ENCODE measurements at places on chromosomes 1 and 21.

DNA sequence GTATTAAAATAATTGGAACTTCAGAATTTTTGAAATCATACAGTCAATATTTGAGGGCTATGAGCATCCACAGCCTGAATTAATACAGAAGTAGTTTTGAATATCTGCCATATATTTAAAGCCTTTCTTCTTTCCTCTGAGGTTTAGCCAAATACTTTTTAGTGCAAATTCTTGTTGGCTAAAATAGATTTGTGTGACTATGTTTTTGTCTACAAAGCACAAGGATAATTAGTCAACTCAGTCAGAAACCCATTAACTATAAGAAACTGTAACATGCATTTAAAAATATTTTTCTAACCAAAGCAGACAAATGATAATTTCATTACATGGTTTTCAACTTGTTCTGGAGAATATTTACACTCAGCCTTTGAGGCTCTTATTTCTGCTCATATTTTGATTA is 232.1 kb downstream of the TPR start:
- no peak for DNase-seq
- H3K27me3 ChIP-seq: peaks cover 9% of the 10 kb centered on the region
- no peak overlapping the region for H3K4me3 ChIP-seq
- H3K27ac ChIP-seq: no peak overlapping the region
- no peaks in the 10 kb centered on the region for H3K36me3 ChIP-seq
- H3K4me1 ChIP-seq: no peaks in the 10 kb centered on the region

GRCh38 chr1:46537651-46538050 is 13.8 kb downstream of the KNCN start:
- H3K27ac ChIP-seq: no peak overlapping the region
- no peak for DNase-seq
- no peak overlapping the region for H3K4me3 ChIP-seq
- no peaks in the 10 kb centered on the region for H3K36me3 ChIP-seq

- peaks cover 10% of the 10 kb centered on the region for H3K36me3 ChIP-seq
- H3K27ac ChIP-seq: no peak overlapping the region
- no peak overlapping the region for H3K4me3 ChIP-seq
- H3K4me1 ChIP-seq: peaks cover 44% of the 10 kb centered on the region
- no peak for DNase-seq
Measured at GRCh38 chr1:88876573-88877365, 14.6 kb downstream of the GTF2B start.

- peaks cover 6% of the 10 kb centered on the region for H3K27me3 ChIP-seq
- DNase-seq: peak; percentile 38
Measured at GRCh38 chr21:35664683-35665082, 395.6 kb downstream of the SETD4 start.

GRCh38 chr21:17441370-17441769 is 71.5 kb upstream of the CXADR start:
- H3K4me3 ChIP-seq: no peak overlapping the region
- peaks cover 8% of the 10 kb centered on the region for H3K27me3 ChIP-seq
- no peak overlapping the region for H3K27ac ChIP-seq
- DNase-seq: no peak
- no peaks in the 10 kb centered on the region for H3K4me1 ChIP-seq

DNA sequence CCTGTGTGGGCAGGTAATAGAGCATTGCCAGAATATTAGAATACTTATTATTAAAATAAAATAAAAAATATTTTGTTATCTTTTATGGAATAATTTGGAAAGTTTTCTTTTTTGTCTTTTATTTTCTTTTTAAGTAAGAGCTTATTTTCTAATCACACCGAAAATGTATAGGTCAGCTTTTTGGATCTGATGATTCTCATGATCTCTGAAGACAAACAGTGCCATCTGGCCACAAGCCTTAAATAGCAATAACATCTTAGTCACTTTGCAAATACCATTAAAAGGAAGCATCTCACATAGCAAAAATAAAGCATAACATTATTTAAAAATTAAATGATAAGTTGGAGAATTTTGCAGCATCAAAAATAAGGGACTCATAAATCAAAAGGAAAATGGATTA is 213.8 kb downstream of the PLA2G4A start:
- H3K27ac ChIP-seq: no peak overlapping the region
- H3K4me1 ChIP-seq: no peaks in the 10 kb centered on the region
- no peaks in the 10 kb centered on the region for H3K36me3 ChIP-seq
- H3K4me3 ChIP-seq: no peak overlapping the region

DNA sequence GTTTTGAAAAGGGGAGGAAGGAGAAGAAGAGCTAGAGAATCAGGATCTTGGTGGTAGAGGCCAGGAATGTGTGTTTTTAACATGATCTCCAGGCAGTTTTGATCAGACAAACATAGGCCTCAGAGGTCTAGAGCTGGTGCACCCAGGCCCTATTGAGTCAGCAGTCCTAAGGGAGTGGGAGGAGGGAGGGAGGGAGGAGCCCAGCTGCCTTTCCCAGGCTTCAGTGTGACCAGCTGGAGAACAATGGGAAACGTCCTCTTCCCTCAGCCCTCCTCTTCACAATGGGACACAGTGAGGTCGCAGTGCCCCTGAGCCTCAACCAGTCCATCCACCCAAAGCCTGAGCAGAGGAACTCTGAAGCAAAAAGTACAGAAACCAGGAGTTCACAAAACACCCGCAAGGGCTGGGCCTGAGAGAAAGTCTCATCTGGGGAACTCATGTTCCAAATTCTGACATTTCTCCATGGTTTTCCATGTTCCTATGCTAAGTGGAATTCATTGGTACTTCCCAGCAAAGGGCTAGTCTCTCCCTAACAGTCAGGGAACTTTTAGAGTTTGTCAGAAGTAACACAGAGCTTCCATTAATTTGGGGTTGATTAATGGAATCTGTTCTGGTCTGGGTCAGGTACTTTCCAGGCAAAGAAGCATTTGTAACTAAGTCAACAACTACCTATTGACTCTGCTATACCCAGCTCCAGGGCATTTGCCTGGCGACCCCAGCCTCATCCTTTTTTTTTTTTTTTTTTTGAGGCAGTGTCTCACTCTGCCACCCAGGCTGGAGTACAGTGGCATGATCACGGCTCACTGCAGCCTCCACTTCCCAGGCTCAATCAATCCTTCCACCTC is 37.5 kb downstream of the ELAPOR1 start:
- no peaks in the 10 kb centered on the region for H3K36me3 ChIP-seq
- H3K4me1 ChIP-seq: no peaks in the 10 kb centered on the region
- H3K4me3 ChIP-seq: no peak overlapping the region
- no peak for DNase-seq
- no peaks in the 10 kb centered on the region for H3K27me3 ChIP-seq
- H3K27ac ChIP-seq: no peak overlapping the region

DNA sequence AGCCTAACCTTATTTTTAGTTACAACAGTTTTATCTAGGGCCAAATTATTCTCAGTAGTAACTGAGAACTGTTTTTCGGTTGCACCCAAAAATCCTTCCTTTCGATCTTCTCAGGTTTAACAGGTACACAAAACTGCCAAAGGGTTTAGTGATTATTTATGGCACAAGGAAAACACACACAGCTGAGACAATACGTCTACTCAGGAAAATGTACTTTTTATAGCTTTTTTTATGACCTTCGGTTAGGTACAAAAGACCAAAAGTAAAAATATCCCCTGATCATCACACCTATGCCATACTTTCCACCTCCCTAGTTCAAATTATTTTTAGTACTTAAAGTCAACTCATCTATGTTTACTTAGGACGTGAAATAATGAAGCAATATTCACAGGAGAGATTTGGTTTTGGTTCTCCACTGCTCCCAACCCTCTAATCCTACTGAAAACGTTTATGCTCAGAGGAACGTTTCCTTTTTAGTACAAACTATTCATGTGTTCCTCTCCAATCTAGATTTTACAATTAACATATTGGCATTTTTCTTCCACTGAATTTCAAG is 48.7 kb downstream of the TTLL7 start:
- H3K4me3 ChIP-seq: no peak overlapping the region
- H3K27me3 ChIP-seq: no peaks in the 10 kb centered on the region
- H3K4me1 ChIP-seq: no peaks in the 10 kb centered on the region
- DNase-seq: no peak
- H3K27ac ChIP-seq: no peak overlapping the region

- H3K4me3 ChIP-seq: no peak overlapping the region
- peaks cover 24% of the 10 kb centered on the region for H3K36me3 ChIP-seq
- no peaks in the 10 kb centered on the region for H3K4me1 ChIP-seq
Measured at GRCh38 chr1:167373986-167374385, 144.3 kb downstream of the CD247 start.

- H3K4me1 ChIP-seq: peaks cover 46% of the 10 kb centered on the region
- H3K27ac ChIP-seq: peak overlapping the region; percentile 42
- H3K27me3 ChIP-seq: no peaks in the 10 kb centered on the region
- no peak for DNase-seq
Measured at GRCh38 chr1:225870911-225871310, 11.3 kb downstream of the TMEM63A start.

- no peaks in the 10 kb centered on the region for H3K27me3 ChIP-seq
- DNase-seq: peak; percentile 67
- no peaks in the 10 kb centered on the region for H3K4me1 ChIP-seq
- no peaks in the 10 kb centered on the region for H3K36me3 ChIP-seq
- peak overlapping the region; percentile 16 for H3K4me3 ChIP-seq
Measured at GRCh38 chr21:44517175-44517899, 22.7 kb downstream of the KRTAP10-1 start.

- H3K27me3 ChIP-seq: no peaks in the 10 kb centered on the region
- H3K36me3 ChIP-seq: peaks cover 7% of the 10 kb centered on the region
- H3K4me3 ChIP-seq: no peak overlapping the region
- peaks cover 34% of the 10 kb centered on the region for H3K4me1 ChIP-seq
- DNase-seq: no peak
Measured at GRCh38 chr1:232589812-232590743, 39.9 kb downstream of the SIPA1L2 start.

DNA sequence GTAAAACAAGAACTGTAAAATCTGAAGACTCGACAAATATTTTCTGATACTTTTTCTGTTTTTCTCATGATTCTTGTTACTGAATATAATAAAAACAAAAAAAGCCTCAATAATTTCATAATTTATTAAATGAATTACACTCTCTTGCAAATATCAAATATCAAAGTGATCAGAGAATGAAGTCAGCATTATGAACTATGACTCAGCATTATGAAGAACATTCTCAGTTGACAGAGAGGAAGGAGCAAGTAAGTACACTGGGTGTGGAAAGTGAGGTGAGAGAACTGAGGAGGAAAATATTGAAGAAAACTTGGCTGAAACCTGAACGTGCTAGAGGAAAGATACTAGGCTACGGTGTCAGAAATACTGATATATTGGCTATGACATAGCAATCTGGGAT is 529.5 kb downstream of the KCNT2 start:
- H3K4me1 ChIP-seq: no peaks in the 10 kb centered on the region
- no peak overlapping the region for H3K27ac ChIP-seq
- no peak overlapping the region for H3K4me3 ChIP-seq

GRCh38 chr1:109252167-109252892 is 3.0 kb downstream of the CELSR2 start:
- peaks cover 4% of the 10 kb centered on the region for H3K27me3 ChIP-seq
- peaks cover 4% of the 10 kb centered on the region for H3K4me1 ChIP-seq
- no peaks in the 10 kb centered on the region for H3K36me3 ChIP-seq
- DNase-seq: no peak
- no peak overlapping the region for H3K27ac ChIP-seq

GRCh38 chr1:86100401-86100800 is 56.2 kb downstream of the COL24A1 start:
- no peak overlapping the region for H3K4me3 ChIP-seq
- H3K4me1 ChIP-seq: no peaks in the 10 kb centered on the region
- H3K36me3 ChIP-seq: no peaks in the 10 kb centered on the region
- H3K27me3 ChIP-seq: no peaks in the 10 kb centered on the region
